Activated CD4-positive, alpha-beta T cell treated with anti-CD3 and anti-CD28 coated beads, Interleukin-2, amount 10 ng/mL, durations not matched to agents 24 days and 14 days (primary cell): ENCODE measurements at places on chromosomes 11 and 22. TPM values are rescaled to one million over a fixed set of nuclear protein-coding genes. Genes with fewer than 3 reads are reported as not detected.
A peak's percentile ranks its signal among the peaks of the same experiment; 100 is the strongest.

DNA sequence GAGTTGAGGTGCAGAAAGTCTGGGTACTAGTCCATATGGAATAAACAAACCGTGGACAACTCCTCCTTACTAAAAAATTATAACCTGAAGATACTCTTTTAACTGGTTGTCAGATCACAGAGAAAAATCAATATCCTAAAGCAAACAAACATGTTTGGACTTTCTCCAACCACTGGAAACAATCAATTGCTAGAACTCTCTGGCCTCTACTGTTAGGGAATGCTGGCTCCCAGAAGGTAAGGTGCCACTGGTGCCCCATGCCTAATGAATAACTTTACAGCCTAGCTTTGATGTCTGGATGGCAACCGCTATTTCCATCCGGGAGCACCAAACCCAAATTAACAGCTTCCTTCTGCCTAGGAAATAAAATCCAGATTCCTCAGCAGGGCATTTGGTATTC is 74.5 kb downstream of the AMBRA1 start:
- DNase-seq = no peak

DNA sequence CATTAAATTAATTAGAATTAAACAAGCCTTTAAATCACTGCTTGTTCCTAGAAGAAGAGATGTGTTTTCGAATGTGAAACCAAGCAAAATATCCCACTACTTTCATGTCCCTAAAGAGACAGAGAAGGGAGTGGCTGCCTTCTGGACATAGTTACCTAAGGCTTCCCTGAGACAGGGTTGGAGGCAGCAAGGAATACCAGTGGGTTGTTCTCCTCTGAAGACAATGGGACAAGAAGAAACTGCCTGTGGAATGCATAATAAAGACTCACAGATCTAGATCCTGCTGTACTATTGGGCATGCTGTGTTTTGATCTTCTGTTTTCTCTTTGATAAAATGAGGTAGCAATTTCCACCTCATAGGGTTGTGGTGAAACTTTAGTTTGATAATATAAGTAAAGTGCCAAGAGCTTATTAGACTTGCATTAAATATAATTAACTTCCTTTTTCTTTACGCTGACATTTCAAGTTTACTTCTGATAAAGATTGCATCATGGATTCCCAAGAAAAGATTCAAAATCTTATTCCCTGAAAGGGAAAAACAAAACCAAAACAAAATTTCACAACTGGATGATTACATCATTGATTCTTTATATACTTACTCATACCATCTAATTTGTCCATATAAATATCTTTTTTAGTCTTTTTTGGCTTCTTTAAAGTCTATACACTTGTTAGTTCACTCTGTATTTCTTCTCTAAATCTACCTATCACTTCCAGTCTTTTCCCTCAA is 621.3 kb downstream of the ETS1 start:
- no peak for DNase-seq

- DNase-seq = peak; percentile 86
Measured at GRCh38 chr11:16788141-16789062, 50.0 kb downstream of the C11orf58 start.

DNA sequence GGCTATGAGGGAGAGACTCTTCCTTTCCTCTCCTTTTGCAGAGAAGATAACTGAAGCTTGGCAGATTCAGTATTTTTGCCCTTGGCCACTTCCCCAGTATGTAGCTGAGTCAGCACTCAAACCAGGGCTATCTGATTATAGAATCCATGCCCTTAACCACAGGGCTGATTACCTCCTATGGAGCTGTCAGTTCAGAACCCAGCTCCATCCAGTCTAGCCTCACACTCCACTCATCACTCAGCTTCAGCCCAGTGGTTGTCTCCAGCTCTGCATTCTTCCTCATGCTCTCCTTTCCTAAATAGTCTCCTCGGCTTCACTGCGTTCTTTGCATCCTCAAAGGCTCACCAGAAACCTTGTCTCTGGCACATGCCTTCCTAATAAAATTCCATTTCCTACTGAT is 151.6 kb upstream of the BLID start:
- no peak for DNase-seq

GRCh38 chr11:12213883-12214282 is 103.5 kb downstream of the MICAL2 start:
- no peak for DNase-seq

- DNase-seq = no peak
Measured at GRCh38 chr11:110573411-110573810, 138.8 kb downstream of the ARHGAP20 start.

DNA sequence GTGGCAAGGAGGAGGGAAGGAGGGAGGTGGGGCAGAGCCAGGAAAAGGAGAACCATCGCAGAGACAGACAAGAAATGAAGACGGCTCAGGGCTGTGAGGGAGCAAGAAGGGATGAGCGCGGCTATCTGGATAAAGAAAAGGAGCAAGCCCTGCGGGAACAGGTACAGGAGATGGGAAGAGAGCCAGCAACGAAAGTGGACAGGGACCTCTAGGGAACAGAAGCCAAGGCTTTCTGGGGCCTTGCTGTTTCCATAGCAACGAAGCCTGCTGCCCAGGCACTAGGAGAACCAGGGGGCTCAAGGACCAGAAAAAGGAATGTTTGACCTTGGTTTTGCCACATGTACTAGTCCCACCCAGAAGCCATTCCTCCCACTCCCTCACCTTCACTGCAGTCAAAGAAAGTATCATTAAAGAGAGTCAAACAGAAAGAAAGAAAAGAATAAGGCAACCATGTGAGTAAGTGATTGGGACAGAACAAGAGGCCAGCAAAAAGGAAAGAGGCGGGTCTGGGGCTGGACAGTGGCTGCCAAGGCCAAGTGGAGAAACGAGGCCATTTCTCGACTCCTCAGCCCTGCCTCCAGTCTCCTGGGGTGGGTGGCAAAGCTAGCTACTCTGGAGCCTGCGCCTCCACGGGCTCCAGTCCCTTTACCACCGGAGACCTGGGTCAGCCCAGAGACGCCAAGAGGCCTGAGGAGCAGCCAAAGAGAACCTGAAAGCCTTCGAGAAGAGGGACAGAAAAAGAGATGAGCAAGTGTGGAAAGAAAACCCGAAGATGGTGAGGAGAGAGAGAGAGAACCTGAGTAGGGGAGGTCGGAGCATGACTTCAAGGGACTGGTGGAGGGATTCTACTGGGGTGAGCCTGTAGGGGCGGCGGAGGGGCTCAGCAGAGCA is 35.1 kb downstream of the NRXN2 start:
- DNase-seq = no peak

DNA sequence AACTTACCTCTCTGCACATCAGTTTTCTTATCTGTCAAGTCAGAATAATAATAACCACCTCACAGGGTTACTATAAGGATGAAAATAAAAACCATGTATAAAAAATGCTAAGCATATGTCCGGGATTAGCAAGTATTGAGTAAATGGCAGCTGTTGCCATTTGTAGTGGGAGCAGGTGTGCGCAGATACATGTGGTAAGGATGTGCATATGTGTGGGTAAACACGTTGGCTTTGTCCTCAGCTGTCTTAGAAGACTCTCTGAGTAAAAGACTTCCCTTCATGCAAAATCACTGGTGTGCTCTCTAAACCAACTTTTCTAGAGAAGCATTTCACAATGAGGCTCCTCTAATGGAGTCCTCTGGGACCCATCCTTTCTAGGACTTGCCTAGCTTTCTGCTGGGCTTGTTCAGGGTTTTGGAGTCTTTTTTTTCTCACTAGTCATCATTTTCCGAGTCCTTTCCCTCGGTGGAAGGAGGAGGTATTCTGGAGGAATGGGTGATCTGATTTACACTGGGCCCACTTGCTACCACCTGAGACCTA is 62.4 kb downstream of the NELL1 start:
- DNase-seq = no peak

DNA sequence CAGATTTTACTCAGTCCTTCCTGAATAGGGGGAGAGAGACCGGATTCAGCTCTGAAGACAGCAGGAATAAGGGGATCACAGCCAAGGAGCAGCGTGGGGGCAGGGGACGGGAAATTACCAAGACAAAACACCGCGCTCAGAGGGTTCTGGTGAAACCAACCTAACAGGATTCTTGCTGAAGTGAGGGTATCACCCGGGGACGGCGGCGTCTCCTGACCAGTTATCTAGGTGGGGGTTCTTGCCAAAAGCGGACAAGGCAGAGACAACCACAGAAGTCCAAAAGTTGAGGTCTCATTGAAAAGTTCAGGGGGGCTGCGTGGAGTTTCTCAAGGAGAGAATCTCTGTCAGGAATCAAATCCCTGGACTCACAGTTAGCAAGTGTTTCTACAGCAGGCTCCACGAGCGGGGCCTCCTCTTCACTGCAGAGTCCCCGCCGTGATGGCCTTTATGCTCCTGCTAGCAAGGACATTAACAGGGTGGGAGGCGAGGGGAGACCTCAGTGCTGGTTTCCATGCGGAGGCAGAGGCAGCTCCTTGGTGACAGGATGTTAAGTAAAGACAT is 291.0 kb downstream of the BRD1 start:
- no peak for DNase-seq

- no peak for DNase-seq
Measured at GRCh38 chr11:95576146-95576845, 213.3 kb downstream of the FAM76B start.

- DNase-seq = no peak
Measured at GRCh38 chr22:39731881-39732555, 161.5 kb downstream of the CACNA1I start.

DNA sequence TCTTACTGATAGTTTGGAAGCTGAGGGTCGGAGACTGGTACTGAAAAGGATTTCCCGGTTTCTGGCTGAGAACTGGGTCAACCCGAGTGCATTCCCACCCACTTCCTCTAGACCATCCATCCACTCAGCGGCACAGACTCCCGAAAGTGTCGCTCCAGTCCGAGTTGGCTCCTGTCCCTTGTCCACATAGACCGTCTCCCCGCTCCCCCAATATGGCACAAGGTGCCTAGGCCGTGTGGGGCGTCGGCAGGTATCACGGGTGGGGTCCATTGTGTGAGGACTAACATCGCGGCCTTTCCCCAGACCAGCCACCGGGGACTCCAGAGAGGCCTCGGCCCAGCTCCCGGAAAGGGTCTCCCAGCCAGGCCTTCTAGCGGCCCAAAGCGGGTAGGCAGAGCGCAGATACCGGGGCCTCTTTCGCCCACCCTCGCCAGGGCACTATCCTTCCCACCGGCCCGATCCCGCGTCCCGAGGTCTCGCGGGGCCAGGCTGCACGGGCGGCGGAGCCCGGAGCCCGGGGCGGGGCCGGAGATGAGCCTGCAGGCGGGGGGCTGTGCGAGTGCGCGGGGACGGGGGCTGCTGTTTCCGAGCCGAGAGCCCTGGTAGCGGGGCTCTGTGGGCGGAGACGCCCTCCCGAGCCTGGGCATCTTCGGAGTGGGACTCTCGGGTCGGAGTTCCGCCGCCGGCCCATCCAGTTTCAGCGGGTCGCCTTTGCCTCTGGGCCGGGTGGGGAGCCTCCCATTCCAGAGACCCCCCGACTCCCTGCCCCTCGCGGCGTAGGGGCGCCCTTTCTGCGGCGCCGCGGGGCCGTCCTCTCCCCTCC is 21.1 kb downstream of the SERPINH1 start:
- peak; percentile 74 for DNase-seq

DNA sequence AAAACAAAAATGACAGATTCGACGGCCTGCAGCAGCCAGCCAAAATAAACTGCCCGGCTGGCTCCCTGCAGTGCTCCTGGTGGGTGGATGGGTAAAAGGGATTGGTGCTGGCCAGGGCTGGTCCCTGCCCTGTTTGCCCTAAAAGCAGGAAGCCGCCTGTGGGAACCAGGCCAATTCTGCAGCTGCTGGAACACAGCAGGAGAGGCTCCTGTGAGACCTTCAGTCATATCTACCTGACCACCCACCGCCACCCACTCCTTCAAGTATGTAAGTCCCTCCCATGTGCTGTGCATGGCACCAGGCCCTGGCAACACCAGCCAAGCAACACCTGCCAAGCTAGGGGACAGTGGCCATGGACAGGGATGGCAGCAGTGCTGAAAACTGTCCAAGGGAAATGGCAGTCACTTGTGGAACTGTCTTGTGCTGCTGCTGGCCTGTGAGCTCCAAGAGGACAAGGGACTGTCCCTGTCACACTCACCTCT is 48.7 kb upstream of the ARFGAP3 start:
- no peak for DNase-seq

DNA sequence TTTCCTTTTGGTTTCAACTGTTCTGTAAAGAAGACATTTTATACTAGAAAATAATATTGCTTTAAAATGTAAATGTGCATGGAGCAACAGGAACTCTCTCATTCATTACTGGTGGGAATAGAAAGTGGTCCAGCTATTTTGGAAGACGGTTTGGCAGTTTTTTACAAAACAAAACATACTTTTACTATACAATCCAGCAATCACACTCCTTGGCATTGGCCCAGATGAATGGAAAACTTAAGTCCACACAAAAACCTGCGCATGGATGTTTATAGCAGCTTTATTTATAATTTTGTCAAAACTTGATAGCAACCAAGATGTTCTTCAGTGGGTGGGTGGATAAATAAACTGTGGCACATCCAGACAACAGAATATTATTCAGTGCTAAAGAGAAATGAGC is 49.9 kb upstream of the SEPTIN5 start:
- DNase-seq = no peak

- no peak for DNase-seq
Measured at GRCh38 chr11:91786097-91786496, 438.5 kb upstream of the FAT3 start.

- peak; percentile 75 for DNase-seq
Measured at GRCh38 chr11:75773595-75774353, 5.2 kb downstream of the DGAT2 start.

- no peak for DNase-seq
Measured at GRCh38 chr11:120516461-120517389, 5.2 kb downstream of the GRIK4 start.

DNA sequence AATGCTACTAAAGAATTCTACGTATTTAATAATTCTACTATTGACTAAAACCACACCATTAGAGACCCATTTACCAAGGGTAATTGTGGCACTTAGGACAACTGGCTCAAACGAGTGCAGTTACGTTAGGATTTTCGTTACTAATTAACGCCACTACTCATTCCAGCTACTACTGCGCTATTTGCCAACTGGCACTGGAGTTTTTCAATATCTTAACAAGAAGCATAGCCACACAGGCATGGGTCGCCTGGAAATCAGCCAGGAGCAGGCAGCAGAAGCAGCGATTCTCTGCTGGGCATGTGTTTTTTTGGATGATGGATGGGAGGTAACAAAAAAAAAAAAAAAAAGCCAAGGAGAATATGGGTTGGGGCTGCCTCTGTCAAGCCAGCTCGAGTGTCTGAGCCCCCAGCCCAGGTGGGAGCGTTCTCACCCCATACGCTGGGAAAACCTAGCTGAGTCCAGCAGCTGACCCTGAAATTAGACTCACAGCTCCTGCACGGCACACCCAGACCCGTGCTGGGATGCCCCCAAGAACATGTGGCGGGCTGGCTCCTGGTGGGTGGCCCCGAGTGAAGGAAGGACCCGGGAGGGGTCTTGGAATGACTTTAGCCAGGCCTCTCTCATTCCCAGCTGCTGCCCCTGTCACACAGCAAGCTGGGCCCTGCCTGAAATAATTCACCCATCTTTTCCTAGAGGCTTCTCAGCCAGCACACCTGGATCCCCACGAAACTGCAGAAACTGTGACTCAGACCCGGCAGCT is 214.0 kb downstream of the BRD1 start:
- no peak for DNase-seq

ANO1 gene
- total RNA-seq = not detected in 2 replicates

PDGFD gene
- total RNA-seq = not detected in 2 replicates

KRTAP5-8 gene
- total RNA-seq = not detected in 2 replicates

TMEM121B gene
- 0.16 and 0.17 TPM in 2 replicates for total RNA-seq

MAPK8IP1 gene
- 0.49 and 0.83 TPM in 2 replicates for total RNA-seq

UBQLNL gene
- not detected in 2 replicates for total RNA-seq

THY1 gene
- 1.6 and 1.8 TPM in 2 replicates for total RNA-seq

TRIM51 gene
- total RNA-seq = not detected in 2 replicates

CELSR1 gene
- 0.36 and 0.37 TPM in 2 replicates for total RNA-seq
